ENCODE measurements at places on chromosomes 11 and 22.

DNA sequence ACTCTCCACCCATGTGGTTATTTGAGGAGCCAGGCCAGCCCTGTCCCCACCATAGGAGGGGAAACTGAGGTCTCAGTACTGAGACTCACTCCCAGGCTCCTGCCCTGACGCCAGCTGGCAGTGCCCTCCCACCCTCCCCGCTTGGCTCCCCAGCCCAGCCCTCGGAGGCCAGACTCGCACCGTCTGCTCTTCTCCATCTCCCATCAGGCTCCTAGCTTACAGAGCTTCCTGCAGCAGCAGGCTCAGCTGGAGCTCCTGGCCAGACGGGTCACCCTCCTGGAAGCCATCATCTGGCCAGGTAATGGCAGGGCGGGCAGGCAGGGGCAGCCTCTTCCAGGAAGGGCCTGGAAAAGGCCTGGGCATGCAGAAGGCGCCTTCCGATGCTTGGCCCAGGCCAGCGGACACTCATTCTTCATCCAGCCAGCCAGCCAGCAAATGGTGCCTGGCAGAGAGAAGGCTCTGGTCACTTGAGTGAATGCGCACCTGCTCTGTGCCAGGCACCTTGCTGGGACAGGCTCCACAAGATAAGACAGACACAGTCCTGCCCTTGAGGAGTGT lies 12.6 kb downstream of the RHBDD3 start:
- no peak for DNase-seq

DNA sequence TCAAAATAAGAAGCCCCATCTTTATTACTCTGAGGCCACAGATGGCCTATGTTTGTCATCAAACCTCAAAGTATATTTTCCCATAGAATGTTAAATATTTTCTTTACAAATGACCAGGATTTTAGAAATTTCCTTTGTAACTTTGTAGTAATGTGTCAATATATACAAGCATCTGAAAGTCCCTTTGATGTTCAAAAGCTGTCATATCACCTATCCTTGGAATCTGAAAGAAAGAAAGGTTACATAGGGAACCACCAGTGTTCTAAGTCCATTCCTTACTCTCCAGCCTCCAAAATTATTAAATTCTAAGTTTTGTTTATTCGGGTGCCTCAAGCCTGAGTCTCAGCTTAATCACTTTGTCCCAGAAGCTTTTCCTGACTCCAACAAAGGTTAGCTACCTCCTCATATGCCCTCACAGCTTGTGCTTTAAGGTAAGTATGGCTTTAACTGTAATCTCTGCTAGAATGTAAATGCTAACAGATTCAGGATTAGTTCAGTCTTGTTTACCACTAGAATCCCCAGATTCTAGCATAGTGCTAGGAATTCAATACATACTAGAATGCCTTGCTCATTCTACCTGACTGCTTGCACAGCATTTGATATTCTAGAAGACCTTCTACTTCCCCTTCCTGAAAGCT lies 32.3 kb downstream of the CCDC34 start:
- no peak for DNase-seq

DNA sequence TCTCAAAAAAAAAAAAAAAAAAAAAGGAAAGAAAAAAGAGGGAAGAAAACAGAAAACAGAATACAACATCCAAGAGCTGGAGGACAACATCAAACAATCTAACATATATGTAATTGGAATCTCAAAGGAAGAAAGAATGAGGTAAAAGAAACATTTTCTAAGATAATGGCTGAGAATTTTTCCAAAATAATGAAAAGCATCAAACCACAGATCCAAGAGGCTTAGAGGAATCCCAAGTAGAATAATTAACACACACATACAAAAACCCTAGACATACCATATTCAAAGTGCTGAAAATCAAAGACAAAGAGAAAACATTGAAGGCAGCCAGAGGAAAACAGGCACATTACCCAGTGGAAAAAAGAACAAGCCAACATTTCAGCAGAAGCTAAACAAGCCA lies 4.9 kb downstream of the SULT4A1 start:
- DNase-seq = no peak

DNA sequence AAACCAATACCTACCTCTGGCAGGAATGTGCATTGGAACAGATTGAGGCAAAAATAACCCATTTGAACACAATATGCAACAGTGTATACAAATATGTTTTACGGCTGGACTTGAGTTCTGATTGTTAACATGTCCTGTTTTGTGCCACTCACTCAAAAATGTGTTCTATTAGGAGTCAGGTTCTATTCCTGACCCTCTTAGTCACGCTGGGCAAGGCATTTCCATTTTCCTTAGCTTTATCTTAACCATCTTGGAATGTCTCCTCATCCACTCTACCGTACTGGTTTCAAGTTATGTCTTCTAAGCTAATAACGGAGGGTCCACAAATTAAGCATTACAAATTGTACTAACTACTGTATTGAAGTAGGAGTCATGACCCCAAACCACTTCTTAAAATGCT lies 78.6 kb downstream of the MAML2 start:
- DNase-seq = no peak

DNA sequence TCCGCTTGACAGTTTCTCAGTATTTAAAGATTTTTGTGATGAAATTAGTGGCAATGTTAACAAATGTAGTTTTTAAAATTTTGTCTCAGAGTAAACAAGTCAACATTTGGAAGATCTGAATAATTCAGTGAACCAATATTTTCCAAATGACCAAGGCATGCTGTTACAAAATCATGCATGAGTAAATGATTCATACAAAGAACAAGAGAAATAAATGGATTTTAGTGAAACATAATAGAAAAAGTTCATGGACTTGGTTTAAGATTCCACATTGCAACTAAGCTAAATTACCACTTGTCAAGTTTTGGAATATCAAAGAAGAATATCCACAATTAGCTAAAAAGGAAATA lies 125.7 kb upstream of the SNX19 start:
- no peak for DNase-seq

GRCh38 chr11:71452199-71453036 lies 585 bp upstream of the NADSYN1 start:
- DNase-seq = no peak
